ENCODE measurements at places on chromosomes 6 and 20.

DNA sequence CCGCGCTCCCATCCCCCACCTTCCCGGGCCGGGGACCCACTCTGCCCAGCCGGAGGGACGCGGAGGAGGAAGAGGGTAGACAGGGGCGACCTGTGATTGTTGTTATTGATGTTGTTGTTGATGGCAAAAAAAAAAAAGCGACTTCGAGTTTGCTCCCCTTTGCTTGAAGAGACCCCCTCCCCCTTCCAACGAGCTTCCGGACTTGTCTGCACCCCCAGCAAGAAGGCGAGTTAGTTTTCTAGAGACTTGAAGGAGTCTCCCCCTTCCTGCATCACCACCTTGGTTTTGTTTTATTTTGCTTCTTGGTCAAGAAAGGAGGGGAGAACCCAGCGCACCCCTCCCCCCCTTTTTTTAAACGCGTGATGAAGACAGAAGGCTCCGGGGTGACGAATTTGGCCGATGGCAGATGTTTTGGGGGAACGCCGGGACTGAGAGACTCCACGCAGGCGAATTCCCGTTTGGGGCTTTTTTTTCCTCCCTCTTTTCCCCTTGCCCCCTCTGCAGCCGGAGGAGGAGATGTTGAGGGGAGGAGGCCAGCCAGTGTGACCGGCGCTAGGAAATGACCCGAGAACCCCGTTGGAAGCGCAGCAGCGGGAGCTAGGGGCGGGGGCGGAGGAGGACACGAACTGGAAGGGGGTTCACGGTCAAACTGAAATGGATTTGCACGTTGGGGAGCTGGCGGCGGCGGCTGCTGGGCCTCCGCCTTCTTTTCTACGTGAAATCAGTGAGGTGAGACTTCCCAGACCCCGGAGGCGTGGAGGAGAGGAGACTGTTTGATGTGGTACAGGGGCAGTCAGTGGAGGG lies 2.8 kb downstream of the SOX4 start:
- DNase-seq = peak; percentile 66

DNA sequence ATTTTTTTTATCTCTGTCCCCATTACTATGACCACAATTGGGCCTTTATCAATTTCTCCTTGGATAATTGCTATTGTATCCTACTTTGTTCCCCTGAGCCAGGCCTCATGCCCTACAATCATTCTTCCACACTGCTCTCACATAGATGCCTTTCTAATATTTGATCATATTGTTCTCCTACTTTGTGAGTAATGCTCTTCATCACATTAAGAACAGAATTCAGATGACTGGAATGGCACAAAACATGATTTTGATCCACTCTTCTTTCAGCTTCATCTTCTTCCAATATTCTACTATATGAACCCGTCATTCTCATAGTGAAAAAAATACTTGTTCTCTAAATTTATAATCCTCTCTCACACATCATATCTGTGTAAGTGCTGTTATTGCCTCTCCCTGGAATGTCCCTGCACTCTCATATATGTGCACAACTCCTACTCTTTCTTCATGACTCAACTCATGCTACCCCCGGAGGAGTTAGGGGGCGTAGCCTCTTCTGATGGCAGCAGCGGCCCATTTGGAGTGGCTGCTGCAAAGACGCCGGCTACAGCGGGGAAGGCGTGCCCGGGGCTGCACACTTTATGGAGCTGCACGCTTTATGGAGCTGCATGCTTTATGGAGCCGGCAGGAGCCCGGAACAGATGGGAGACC lies 25.3 kb upstream of the HACE1 start:
- no peak for DNase-seq

GRCh38 chr6:25442898-25443297 lies 163.7 kb downstream of the CARMIL1 start:
- no peak for DNase-seq

GRCh38 chr20:60648556-60648955 lies 603.5 kb upstream of the CDH4 start:
- DNase-seq = no peak

GRCh38 chr20:1955217-1955616 lies 38.6 kb downstream of the PDYN start:
- DNase-seq = no peak

GRCh38 chr6:107811591-107812218 lies 12.4 kb downstream of the SCML4 start:
- DNase-seq = no peak

DNA sequence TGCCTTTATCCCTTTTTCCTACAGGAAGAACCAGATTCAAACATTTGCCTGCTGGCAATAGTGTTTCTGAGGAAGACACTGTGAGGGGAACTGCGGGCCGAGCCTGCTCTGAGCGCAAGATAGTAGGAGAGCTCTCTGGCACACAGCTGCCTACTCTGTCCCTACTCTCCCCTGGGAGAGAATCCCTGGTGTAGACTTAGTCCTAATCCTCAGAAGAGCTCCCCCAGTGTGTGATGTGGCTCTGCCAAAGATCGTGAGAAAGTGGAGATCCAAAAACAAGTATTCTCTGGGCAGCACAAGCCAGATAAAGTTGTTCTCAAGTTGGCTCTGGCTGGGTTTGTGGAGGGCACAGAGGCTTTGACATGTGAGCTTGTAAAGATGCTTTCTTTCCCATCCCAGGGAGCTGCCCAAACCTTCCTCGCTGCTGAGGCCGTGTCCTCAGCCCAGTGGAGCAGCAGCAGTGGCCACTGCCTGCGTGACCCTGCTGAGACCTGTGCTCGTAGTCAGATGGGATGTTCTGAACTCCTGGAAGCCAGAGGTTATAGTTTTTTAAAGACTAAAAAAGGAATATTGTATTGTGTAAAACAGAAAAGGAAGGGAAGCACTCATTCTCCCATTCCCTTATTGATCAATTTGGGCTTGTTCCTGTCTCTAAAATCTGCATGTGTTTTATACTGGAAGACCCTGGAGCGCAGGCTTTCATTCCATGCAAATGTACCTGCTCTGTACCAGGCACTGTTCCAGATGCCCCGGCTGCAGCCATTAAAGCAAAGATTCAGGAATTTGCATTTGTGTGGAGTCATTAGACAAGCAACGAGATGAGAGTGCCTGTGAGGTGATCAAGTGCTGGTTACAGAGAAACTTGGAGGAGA lies 30.7 kb downstream of the PNLDC1 start:
- no peak for DNase-seq

DNA sequence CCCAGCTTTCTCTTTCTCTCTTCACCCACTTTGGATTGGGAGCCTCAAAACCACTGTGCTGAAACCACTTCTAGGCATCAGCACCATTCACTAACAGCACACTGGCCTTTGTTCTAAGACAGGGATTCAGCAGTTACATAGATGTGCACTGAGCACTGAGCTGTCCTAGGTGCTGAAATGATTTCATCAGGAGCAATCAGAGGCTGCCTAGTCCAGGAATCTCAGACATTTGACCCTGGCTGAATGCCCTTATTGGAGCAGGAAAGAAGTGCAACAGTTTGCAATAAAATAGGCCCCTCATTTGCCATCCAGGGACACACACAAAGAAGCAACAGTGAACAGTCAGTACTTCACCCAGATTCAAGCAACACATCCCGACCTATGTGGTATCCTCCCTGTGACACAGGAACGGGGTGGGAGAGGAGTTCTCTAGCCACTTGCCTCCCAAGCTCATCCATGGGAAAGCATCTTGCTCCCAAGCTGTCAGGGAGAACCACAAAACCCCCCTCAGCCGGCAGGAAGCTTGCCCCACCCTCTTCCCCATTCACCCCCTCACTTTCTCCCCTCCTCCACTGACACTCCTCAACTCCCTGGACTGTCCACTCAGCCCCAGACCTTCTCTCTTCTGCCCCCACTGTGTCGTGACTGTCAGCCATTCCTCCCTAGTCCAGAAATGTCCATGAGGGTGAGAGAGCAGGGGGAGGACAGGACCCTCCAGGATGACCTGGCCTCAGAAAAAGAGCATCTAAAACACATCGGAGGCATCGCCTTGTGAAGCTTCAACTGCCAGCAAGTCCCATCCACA lies 304.4 kb downstream of the PREX1 start:
- peak; percentile 73 for DNase-seq

- peak; percentile 63 for DNase-seq
These were observed 33.8 kb downstream of the RRBP1 start for GRCh38 chr20:17648315-17648646.

DNA sequence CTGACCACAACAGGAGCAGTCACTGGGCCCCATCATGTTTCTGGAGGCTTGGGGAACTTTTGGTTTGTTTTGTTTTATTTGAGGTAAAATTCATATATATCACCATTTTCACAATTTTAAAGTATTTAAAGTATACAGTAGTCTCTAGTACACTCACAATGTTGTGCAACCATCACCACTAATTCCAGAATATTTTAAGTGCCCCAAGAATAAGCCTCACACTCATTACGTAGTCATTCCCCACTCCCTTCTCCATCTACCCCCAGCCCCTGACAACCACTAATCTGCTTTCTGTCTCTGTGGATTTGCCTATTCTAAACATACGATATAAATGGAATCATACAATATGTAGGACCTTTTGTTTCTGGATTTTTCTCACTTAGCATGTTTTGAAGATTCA lies 29.0 kb downstream of the RTN4IP1 start:
- no peak for DNase-seq

DNA sequence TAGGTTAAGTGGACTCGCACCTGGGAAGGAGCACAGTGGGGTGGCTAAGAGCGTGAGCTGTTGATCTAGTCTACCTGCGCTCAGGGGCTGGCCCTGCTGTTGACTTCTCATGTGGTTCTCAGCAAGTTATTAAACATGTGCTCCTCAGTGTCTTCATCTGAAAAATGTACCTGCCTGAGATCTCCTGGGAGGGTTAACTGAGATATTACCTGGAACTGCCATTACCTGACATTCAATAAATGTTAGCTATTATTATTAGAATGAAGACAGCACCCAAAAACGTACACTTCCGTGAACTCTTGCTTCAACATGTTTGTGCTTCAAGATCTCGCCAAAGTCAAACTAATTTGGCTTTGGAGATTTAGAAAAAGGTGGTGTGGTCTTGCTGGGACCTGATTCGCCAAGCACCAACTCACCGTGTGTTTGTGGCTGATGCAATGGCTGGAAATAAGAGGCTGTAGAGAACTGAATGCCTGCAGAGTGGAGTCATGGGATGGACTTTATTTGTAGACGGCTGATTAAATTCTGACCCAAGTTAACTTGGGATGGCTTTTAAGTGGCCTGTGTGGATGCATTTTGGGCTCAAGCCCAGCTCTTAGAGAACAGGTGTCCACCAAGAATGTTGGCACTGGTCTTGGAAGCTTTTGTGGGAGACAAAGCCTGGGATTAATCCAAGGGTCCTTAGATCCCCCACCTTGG lies 692.9 kb downstream of the QKI start:
- no peak for DNase-seq

GRCh38 chr6:37512400-37513011 lies 12.8 kb upstream of the CCDC167 start:
- no peak for DNase-seq

DNA sequence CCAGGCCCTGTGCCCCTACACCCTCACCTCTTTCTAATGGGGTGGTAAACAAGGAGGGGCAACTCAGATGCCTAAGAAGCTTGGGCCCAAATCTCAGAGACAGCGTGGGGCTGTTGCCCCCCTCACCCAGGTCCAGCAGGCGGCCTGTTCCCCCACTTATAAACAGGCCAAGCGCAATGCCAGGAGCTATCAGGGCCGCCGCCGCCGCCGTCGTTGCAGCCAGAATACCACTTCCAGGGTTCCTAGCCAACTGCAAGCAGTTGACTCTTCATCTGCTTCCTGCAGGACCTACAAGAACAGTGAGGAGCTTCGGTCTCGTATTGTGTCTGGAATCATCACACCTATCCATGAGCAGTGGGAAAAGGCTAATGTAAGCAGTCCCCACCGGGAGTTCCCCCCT lies 16.4 kb downstream of the PSMF1 start:
- DNase-seq = no peak

DNA sequence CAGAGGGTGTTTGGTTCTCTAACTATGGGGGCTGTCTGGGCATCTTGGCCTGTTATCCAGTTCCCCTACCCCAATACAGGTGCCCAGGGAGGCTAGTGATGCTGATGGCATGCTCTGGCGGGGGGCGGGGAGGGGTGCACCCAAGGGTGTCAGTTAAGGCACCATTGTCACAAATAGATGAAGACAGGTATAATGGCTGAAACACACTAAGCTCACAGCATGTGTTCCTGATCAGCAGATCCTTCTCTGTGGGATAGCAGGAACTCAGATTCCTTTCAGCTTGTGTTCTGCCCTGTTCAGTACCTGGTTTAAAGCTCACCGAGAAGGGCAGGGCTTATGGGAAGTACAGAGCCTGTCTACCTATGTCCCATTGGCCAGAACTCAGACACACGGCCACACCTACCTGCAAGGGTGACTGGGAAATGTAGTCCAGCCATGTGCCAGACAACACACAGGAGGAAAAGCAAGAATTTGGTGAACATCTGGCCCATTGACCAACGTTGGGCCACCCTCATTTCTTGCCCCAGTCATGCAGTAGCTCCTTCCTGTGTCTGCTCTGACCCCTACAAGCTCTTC lies 3.4 kb upstream of the RSPO4 start:
- peak; percentile 49 for DNase-seq

- no peak for DNase-seq
These were observed 113.8 kb downstream of the CEBPB start for GRCh38 chr20:50304501-50304856.

- no peak for DNase-seq
These were observed 767 bp downstream of the AP5S1 start for GRCh38 chr20:3820901-3821727.

- no peak for DNase-seq
These were observed 43.6 kb downstream of the RGS17 start for GRCh38 chr6:153087436-153087835.

DNA sequence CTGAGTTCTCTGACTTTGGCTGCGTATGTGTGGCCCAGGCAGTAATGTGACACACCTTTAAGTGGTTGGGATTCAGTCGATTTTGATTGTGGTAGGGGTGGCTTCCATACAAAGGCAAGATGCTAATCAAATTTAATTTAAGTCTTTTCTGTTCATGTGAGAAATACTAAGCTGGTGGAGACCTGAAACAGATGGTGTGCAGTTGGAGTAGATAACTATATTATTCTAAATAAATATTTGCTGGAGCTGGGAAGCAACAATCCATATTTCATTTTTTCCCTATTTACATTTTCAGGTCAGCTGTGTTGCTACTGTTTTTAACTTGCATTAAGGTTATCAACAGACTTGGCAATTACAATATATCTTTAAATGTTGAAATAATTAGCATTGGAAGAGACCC lies 67.4 kb upstream of the C20orf144 start:
- DNase-seq = no peak

DNA sequence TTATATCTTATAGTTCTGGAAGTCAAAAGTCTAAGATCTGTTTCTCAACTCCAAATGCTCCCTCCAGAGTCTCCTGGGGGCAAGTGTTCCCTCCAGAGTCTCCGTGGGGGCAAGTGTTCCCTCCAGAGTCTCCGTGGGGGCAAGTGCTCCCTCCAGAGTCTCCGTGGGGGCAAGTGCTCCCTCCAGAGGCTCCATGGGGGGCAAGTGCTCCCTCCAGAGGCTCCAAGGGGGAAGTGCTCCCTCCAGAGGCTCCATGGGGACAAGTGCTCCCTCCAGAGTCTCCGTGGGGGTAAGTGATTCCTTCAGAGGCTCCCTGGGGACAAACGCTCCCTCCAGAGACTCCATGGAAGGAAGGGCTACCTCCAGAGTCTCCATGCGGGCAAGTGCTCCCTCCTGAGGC lies 34.0 kb upstream of the THBS2 start:
- DNase-seq = no peak

- no peak for DNase-seq
These were observed 210.3 kb upstream of the FERMT1 start for GRCh38 chr20:6333110-6333509.

GRCh38 chr6:167090171-167090570 lies 32.7 kb upstream of the CCR6 start:
- no peak for DNase-seq

- DNase-seq = no peak
These were observed 248.8 kb downstream of the CDH4 start for GRCh38 chr20:61500791-61501321.

- peak; percentile 88 for DNase-seq
These were observed 13.2 kb upstream of the SERINC1 start for GRCh38 chr6:122484760-122485159.
